Left ventricle myocardium inferior (tissue), 1 donor: ENCODE measurements at places on chromosomes 13 and 19.

GRCh38 chr19:35178701-35179100 lies 24.2 kb downstream of the FXYD5 start:
- DNase-seq = no peak

DNA sequence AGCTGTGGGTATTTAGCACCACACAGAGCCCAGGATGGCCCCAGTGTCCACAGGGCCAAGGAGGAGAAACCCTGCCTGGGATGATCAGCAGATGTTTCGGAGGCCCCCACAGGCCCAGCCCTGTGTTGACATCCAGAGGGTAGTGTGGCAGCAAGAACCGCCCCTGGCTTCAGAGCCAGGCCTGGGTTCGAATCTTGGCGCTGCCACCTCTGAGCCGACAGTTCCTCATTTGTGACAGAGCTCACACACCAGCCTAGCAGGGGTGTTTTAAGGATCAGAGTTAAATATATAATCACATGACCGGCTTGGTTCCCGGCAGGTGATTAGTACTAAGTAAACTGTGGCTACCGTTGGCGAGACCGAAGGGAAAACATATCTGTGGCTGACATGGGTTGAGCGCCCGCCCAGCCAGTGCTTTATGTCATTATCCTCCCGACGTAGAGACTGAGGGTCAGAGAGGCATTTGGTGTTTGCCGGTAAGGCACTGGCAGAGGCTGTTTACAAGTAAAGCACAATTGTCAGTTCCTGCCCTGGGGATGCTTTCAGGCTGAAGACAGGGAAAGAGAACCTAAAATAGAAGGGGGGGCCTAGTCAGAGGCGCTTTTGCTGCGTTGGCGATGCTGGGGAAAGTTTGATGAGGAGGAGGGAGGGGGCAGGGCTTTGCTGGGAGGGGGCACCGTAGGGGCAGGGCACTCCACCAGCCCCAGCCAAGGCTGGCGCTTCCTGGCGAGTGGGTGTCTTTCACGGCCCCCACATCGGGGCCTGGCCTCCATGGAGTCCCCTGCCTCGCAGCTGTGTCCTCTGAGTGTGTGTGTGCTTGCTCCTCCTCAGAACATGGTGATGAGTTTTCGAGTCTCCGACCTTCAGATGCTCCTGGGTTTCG lies 4.8 kb downstream of the PIAS4 start:
- no peak for DNase-seq

DNA sequence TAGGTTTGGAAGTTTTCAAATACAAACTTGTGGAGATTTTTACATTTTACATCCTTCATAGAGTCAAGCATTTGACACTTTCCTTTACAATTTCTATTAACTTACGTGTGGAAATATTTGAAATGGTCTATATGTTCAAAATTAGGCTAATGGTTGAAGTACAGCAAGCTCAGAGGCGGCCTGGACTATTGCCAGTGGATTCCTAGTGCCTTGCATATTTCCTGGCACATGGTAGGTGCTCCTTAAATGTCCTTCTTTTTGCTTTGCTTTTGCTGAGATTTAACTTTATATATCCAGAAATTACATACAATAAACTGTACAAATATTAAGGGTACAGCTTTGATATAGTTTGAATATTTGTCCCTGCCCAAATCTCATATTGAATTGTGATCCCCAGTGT lies 93.9 kb downstream of the UBL3 start:
- no peak for DNase-seq

GRCh38 chr19:10026744-10027143 lies 13.5 kb downstream of the RDH8 start:
- DNase-seq = no peak

GRCh38 chr19:42428676-42429075 lies 1.5 kb upstream of the LIPE start:
- no peak for DNase-seq

GRCh38 chr19:10260141-10260584 lies 8.1 kb downstream of the MRPL4 start:
- DNase-seq = no peak

- no peak for DNase-seq
Observed at GRCh38 chr13:80555796-80556678, 215.1 kb upstream of the SPRY2 start.

- no peak for DNase-seq
Observed at GRCh38 chr19:38046254-38047048, 139.4 kb downstream of the SIPA1L3 start.

GRCh38 chr13:51681037-51681678 lies 96.9 kb downstream of the WDFY2 start:
- no peak for DNase-seq

- DNase-seq = no peak
Observed at GRCh38 chr19:38838986-38839761, 7.6 kb upstream of the ECH1 start.

DNA sequence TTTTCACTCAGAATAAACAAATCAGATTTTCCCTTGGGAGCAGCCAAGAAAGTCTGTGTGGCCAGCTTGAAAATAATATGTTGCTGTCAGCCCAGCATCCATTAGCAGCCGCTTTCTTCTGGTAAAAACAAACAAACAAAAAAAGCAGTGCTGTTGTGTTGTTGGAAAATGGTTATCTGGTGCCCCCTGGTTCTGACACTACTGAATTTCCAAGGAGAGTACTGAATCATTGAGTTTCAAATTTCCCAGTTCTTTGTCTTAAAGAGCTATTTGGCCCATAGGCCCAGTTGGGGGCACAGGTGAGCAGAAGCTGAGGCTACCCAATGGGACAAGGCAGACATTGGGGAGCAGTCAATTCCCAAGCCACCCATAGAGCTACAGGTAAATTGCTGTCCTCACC lies 995.9 kb downstream of the UQCRFS1 start:
- no peak for DNase-seq

GRCh38 chr13:74306496-74306895 lies 172.3 kb upstream of the KLF12 start:
- no peak for DNase-seq

GRCh38 chr19:4052114-4052992 lies 14.3 kb downstream of the ZBTB7A start:
- no peak for DNase-seq

DNA sequence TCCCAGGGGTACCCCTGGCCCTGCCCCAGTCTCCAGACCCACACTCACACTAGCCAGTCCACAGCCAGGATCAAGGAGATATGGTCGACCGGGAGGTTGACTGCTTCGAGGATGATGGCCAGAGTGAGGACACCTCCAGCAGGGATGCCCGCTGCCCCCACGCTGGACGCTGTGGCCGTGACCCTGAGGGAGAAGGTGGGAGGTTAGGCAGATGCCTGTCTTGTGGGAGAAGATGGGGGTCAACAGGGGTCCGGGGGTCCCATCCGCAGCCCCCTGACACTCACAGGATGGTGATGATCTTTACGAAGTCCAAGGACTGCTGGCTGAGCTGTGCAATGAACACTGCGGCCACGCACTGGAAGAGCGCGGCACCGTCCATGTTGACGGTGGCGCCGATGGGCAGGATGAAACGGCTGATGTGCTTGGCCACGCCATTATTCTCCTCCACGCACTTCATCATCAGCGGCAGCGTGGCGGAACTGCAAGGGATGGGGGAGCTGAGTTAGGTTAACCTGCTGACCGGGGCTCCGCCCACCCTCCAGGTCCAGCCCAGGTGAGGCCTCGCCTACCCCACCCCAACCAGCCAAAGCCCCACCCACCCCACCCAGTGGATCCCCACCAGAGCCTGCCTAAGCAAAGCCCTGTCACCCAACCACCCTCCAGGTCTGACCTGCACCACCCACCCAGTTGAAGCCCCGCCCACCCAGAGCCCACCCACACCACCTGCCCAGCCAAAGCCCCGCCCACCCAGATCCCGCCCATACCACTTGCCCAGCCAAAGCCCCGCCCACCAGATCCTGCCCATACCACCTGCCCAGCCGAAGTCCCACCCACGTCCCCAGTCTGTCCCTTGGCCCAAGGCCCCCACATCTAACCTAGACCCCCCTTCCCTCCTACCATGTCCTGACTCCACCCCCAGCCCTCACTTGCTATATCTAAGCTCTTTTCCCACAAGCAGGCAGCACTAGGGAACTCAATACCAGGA lies 11.2 kb downstream of the SLC1A5 start:
- no peak for DNase-seq

DNA sequence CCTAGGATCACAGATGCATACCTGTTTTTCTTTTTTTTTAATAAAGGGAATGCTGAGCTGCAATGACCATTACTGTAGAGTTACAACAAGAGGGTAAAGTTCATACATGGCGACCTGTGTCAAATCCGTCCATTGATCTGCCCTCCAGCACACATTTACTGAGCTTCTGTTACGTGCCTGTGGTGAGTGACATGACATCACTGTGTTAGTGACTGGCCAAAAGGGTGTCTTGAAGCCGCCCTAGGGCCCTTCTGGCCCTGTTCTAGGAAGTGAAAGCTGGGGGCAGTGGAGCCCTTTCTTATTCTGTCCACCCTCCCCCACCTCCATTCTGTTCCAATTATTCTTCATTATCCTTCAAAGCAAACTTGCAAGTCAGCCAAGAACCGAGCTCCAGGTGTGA lies 66.3 kb downstream of the ZIC5 start:
- no peak for DNase-seq

DNA sequence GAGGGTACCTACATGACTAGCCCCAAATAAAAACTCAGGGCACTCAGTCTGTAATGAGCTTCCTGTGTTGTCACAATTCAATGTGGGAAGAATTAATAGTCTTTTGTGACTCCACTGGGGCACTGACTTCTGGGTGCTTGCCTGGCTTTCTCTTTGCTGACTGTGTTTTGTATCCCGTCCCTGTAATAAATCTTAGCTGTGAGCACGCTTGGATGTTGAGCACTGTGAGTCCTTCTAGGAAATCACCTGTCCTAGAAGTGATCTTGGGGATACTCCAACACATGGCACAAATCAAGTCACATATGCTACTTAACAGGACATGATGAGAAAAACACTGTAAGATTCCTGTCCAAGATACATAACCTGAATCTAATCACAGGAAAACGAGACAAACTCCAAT lies 83.0 kb downstream of the USP12 start:
- DNase-seq = no peak

DNA sequence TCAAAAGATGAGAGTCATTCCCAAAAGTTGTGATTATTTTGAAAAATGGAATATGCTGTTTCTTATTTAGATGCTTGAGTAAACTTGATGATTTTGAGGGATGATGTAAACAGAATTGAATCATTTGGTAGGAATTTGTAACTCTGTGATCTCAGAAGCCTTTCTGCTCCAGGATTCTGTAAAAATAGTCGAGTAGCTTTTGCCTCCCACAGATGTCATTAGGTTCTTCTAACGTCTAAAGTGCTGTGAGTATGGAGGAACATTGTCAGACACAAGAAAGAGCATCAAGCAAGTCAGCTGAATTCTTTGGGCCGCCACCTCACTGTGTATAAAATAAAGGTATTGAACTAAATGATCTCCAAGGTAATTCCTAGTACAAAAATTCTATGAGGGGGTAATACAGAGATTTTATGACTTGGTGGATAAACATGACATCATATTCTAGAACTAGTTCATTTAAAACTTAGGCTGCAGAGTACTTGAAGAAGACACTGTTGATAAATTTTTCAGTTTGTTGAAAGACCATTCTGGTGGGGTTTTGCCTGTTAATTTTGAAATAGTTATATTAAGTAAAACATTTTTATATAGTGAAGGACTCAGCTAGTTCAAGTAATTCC lies 1.4 kb upstream of the GPR183 start:
- DNase-seq = no peak

DNA sequence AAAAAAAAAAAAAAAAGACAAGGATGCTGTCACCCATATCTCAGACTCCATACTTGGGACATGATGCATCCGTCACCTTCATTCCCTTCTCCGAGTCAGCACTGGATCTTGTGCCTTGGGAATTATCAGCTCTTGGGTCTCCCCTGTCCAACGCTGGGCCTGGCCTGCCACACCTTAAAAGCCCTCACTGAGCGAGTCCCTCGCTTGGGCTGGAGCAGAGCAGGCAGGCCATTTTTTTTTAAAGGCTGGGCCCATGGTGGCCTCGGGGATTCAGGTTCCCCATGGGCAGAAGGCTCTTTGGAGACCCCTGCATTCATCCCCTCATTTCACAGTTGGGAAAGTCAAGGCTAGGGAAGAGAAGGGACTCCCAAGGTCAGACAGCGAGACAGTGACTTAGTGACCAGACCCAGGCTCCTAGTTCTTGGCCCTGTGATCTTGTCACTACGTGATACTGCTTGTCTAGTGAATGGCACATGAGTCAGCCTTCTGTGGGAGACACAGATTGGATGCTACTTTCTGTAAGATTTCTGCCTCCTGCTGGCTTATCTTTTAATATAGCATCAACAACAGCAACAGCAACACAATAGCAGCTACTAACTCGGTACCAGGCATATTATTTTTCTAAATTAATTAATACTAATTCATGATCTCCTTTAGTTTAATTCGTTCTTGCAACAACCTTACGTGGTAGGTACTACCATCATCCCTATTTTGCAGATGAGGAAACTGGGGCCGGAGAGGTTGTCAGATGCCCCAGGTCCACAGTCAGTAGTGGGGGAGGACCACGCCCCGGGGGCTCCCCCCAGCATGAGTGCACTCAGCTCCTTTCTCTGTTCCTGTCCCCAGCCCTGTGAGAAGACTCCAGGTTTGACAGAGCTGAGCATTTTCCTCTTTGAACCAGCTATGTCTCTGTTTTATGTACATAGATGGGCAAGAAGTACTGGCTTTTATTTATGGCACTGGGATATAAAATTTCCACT lies 27.4 kb upstream of the ZNF536 start:
- no peak for DNase-seq

- DNase-seq = no peak
Observed at GRCh38 chr13:105059786-105060185, 1475.7 kb downstream of the EFNB2 start.

- DNase-seq = no peak
Observed at GRCh38 chr19:53877361-53877766, 4.6 kb upstream of the PRKCG start.

DNA sequence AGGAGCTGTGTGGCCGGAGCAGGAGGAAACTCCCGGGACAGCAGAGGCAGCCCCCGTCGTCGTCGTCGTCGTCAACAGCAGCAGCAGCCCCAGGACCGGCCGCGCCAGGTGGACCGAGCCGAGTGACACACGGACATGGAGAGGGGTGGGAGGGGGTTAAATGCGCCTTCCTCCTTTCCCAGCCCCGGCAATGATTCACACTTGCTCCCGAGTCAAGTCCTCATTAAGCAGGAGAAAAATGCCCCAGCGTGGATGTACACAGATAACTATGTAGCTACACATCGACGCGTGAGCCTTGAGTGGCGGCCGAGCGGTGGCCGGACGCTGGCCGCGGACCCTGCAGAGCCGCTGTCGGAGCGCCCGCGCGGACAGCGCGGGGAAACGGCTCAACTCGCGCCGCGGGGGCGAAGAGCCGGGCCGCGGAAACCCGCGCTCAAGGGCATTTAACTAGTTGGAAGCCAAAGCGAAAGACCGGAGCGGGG lies 645 bp downstream of the UBL3 start:
- DNase-seq = peak; percentile 45

GRCh38 chr13:24709186-24709913 lies 29.1 kb downstream of the ATP12A start:
- DNase-seq = no peak
